Epithelial cell of umbilical artery (primary cell): ENCODE measurements at places on chromosomes 16 and 17. TPM values are rescaled to one million over a fixed set of nuclear protein-coding genes. Genes with fewer than 3 reads are reported as not detected.

The CES3 gene
- not detected in 2 replicates for total RNA-seq

The NOD2 gene
- 0.30 TPM in 1 of 2 replicates, not detected in the other for total RNA-seq

The ALOX15 gene
- total RNA-seq, result not detected in 2 replicates

The EXOC3L1 gene
- total RNA-seq, result 8.8 and 29.9 TPM in 2 replicates

The ACACA gene
- 42.9 and 50.0 TPM in 2 replicates for total RNA-seq

The MED13 gene
- total RNA-seq, result 34.4 and 37.2 TPM in 2 replicates

The FAM20A gene
- 0.30 TPM in 1 of 2 replicates, not detected in the other for total RNA-seq

The CCL8 gene
- not detected in 2 replicates for total RNA-seq

The SLFN11 gene
- 57.8 and 227 TPM in 2 replicates for total RNA-seq

The PIPOX gene
- total RNA-seq, result 2.6 and 3.5 TPM in 2 replicates

The PDF gene
- total RNA-seq, result 17.2 and 28.0 TPM in 2 replicates

The GRAP gene
- total RNA-seq, result 19.0 and 41.6 TPM in 2 replicates

The GPR139 gene
- not detected in 2 replicates for total RNA-seq

The BAIAP3 gene
- total RNA-seq, result 0.32 and 0.91 TPM in 2 replicates

The SEZ6L2 gene
- 1.2 and 3.9 TPM in 2 replicates for total RNA-seq

The ASIC2 gene
- total RNA-seq, result under 0.01 TPM in 1 of 2 replicates, not detected in the other

The WFIKKN2 gene
- not detected in 2 replicates for total RNA-seq

The FASN gene
- total RNA-seq, result 49.1 and 83.8 TPM in 2 replicates

The CRLF3 gene
- total RNA-seq, result 23.7 and 29.9 TPM in 2 replicates

The TBC1D3B gene
- 0.97 and 1.4 TPM in 2 replicates for total RNA-seq

The CD300LB gene
- not detected in 2 replicates for total RNA-seq

The CBX8 gene
- 2.0 and 2.6 TPM in 2 replicates for total RNA-seq

The SMIM22 gene
- total RNA-seq, result not detected in 2 replicates

The TEX2 gene
- total RNA-seq, result 12.7 and 24.5 TPM in 2 replicates

The SPATA32 gene
- total RNA-seq, result not detected in 2 replicates

The LPO gene
- not detected in 2 replicates for total RNA-seq

The HLF gene
- under 0.01 TPM in 1 of 2 replicates, not detected in the other for total RNA-seq

The ACAP1 gene
- total RNA-seq, result not detected in 2 replicates

The TLCD3B gene
- total RNA-seq, result 0.32 TPM in 1 of 2 replicates, not detected in the other

The KRTAP9-9 gene
- total RNA-seq, result not detected in 2 replicates

The SLC16A11 gene
- total RNA-seq, result 0.32 and 0.46 TPM in 2 replicates

The CLEC18C gene
- under 0.01 and 0.15 TPM in 2 replicates for total RNA-seq

The CBX4 gene
- 6.2 and 6.5 TPM in 2 replicates for total RNA-seq

The CCL1 gene
- total RNA-seq, result 1.5 TPM in 1 of 2 replicates, not detected in the other

The ANKS4B gene
- not detected in 2 replicates for total RNA-seq

The PRR35 gene
- under 0.01 TPM in 1 of 2 replicates, not detected in the other for total RNA-seq

The STRADA gene
- total RNA-seq, result 11.7 and 25.4 TPM in 2 replicates

The PSME3 gene
- total RNA-seq, result 91.3 and 127 TPM in 2 replicates

The SLC52A1 gene
- under 0.01 TPM in 1 of 2 replicates, not detected in the other for total RNA-seq

The LGALS9B gene
- not detected in 2 replicates for total RNA-seq

The NTN1 gene
- total RNA-seq, result 0.32 TPM in 1 of 2 replicates, not detected in the other

The CIBAR2 gene
- not detected in 2 replicates for total RNA-seq

The KLHL36 gene
- 42.2 and 55.3 TPM in 2 replicates for total RNA-seq

The KRTAP1-1 gene
- total RNA-seq, result not detected in 2 replicates

The FN3K gene
- 3.9 and 5.3 TPM in 2 replicates for total RNA-seq
